ENCODE measurements at places on chromosomes 2 and 18. TPM values are rescaled to one million over a fixed set of nuclear protein-coding genes. Genes with fewer than 3 reads are reported as not detected.

DNA sequence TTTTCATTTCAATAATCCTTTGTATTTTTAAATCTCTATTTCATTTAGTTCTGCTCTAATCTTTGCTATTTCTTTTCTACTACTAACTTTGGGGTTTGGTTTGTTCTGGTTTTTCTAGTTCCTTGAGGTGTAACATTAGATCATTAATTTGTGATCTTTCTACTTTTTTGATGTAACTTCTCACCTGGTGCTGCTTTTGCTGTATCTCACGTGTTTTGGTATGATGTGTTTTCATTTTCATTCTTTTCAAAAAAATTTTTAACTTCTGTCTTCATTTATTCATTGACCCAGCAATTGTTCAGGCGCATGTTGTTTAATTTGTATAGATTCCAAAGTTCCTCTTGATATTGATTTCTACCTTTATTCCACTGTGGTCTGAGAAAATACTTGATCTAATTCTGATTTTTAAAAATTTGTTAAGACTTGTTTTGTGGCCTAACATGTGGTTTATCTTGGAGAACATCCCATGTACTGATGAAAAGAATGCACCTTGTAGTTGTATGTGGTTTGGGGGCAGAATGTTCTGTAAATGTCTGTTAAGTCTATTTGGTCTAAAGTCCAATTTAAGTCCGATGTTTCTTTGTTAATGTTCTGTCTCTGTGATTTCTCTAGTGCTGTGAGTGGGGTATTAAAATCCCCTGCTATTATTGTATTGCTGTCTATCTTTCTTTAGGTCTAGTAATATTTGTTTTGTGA, 17.3 kb upstream of the MALT1 start:
- H3K27ac ChIP-seq = no peak overlapping the region
- H3K4me3 ChIP-seq = no peak overlapping the region
- no peaks in the 10 kb centered on the region for H3K36me3 ChIP-seq
- no peak for DNase-seq

- no peak overlapping the region for H3K27ac ChIP-seq
- H3K36me3 ChIP-seq = no peaks in the 10 kb centered on the region
- H3K4me3 ChIP-seq = no peak overlapping the region
These were observed 8.6 kb upstream of the L3MBTL4 start for GRCh38 chr18:6423289-6423688.

The PID1 gene
- 20.5 TPM for total RNA-seq

The HOXD9 gene
- total RNA-seq = 0.34 TPM
